ENCODE measurements at places on chromosomes 6 and 20.

- peak; percentile 70 for DNase-seq
Measured at GRCh38 chr6:88166493-88167351, 575 bp upstream of the CNR1 start.

DNA sequence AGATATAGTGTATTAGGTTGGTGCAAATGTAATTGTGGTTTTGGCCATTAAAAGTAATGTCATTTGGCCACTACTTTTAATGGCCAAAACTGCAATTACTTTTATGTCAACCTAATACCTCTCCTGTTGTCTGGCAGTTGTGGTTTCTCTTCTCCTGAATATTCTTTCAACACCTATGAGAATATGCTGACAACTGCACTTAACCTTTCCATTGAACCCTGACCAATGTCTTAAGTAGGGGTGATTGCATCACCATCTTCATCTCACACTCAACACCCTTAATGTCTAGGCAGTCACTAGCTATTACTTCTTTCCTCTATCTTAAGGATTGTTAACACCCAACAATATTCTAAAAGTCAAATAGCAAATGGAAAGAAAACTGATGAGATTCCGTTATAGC is 200.5 kb upstream of the HSF2 start:
- DNase-seq, result no peak

GRCh38 chr6:90604546-90604945 is 17.7 kb upstream of the MAP3K7 start:
- no peak for DNase-seq

GRCh38 chr20:40689943-40690835 is 1.2 kb upstream of the MAFB start:
- DNase-seq, result no peak

GRCh38 chr20:35625584-35626385 is 10.2 kb downstream of the SPAG4 start:
- no peak for DNase-seq

- DNase-seq, result no peak
Measured at GRCh38 chr6:92380803-92381601, 1038.4 kb downstream of the EPHA7 start.

Data from chondrocyte (in vitro differentiated cells).